NCI-H526 treated with DMSO at 0.1 percent for 48 hours (cell line): ENCODE measurements at places on chromosomes 3 and 15.

- no peak for DNase-seq
Measured at GRCh38 chr3:116070061-116070460, 375.2 kb downstream of the LSAMP start.

DNA sequence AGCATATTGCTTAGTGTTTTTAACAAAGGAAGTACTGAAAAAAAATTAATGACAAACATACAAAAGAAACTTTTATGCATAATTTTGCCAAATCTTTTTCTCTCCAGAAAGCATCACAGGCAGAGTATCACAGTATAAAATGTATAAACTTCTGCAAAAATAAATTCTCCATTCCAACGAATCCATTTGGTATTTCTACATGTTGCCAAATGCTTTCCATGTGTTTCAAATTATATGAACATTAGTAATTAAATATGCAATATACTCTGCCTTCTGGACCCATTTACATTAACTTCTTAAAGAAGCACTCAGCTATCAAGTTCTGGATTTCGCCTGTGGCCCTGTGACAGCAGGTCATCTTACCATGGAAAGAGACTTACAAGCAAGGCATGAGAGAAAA lies 189.1 kb upstream of the ALCAM start:
- no peak for DNase-seq

DNA sequence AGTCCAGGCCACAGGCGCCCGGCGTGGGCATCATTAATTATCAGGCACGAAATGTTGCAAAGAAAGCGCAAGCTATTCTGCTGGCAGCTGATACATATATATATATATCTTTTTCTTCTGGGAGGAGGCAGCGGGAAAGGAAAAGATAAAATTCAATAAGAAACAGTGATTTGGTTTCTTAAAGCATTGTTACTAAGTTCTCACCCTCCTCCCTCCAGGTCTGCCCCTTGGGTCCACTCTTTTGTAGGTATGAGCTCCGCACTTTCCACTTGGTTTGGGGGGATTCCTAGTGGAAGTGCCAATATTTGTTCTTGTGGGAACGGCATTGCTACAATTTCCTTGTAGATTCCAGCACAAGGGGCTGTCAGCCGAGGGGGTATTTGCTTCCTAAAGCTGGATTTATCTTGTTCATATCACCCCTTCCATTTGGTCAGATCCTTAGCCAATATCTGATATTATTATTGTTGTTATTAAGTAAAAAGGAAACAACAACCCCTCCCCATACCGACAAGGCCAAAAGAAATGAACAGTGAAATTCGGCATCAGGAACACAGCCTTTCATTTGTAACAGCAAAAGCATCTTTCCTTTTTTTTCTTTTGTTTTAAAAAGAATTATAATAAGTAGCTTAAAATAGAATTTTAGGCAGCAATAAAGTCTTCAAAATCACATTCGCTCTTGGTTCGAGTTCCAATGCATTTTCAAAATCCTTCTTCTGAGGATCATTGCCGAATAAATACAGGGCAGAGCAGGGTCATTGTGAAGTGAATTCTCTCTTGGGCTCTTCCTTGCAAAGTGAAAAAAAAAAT lies 15.6 kb downstream of the ZIC1 start:
- DNase-seq: no peak

GRCh38 chr3:142285083-142285517 lies 59.7 kb upstream of the GK5 start:
- no peak for DNase-seq

DNA sequence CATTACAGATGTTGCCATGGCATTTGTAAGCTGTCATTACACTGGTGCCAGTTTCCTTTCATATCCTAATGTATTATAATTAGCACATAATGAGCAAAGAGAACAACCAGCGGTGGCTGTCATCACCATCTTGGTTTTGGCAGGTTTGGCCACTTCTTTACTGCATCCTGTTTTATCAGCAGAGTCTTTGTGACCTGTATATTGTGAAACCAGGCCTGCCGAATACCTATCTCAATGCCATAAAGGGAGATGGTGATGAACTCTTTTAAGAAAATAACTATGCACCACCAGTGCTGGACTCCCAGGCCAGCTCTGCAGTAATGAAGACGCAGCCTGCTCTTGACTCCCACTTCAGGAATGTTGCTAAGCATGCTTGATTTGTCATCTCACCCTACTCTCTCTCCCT lies 458.1 kb upstream of the NR2F2 start:
- DNase-seq: no peak

GRCh38 chr15:95363646-95364045 lies 966.9 kb upstream of the NR2F2 start:
- DNase-seq: no peak

- no peak for DNase-seq
Measured at GRCh38 chr15:35522061-35522460, 23.9 kb downstream of the DPH6 start.

DNA sequence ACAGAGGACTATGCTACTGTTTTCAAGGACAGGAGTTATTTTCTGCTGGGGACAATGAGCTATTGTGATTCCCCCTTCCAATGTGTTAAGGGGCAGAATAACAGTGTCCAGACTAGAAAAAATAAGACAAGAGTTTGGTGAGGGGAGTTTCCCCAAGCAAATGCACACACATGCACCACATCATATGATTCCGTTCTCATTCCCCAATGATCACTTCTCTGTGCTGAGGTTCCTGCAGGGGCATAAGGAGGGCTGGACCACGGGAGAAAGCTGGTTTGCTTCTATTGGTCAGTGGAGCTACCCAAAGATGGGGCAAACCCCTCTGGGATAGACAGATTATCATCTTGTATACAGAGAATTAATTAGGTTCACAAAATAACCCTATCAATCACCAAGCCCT lies 80.6 kb downstream of the RBPMS2 start:
- no peak for DNase-seq

DNA sequence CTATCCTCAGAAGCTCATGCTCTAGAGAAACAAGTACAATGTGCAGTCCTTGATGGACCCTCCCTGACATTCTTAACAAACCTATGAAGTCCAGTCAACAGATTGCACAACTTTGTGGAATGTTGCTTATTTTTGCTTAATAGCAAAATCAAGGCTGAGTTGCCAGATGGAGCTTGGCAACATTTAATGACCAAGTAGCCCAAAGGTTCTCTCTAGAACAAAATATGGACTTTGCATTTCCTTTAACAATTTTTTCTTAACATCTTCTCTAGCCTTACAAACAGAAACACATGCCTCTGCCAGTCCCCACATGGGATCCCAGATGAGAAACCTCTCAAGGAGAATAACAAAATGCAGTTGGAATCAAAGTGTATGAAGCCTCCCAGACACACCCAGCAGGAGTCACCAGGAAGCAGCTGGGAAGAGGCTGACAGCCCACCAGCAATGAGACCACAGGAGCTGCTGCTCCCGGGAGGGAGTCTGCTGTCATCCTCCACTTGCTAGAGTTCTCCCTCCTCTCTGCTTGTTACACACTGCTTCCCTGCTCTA lies 422.5 kb upstream of the CDIN1 start:
- DNase-seq: no peak

DNA sequence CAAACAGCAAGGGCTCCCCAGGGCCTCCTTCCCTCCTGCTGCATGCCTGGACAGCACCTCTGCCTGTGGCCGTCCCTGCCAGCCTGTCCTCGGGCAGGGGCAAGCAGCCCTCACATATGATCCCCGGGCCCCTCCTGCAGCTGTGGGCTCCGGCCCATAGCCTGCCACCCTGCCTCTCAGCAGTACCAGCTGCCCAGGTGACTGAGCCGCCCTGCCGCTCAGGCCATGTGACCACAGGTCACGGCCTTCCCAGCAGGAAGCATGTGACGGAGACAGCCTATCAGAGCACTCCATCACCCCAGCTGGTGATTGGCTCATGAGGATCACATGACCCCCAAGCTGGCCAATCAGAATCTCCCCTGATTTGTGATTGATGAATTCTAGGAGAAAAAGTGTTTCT lies 23.9 kb downstream of the ALDH1L1 start:
- no peak for DNase-seq

GRCh38 chr3:156461889-156462288 lies 93.0 kb downstream of the SSR3 start:
- DNase-seq: no peak

DNA sequence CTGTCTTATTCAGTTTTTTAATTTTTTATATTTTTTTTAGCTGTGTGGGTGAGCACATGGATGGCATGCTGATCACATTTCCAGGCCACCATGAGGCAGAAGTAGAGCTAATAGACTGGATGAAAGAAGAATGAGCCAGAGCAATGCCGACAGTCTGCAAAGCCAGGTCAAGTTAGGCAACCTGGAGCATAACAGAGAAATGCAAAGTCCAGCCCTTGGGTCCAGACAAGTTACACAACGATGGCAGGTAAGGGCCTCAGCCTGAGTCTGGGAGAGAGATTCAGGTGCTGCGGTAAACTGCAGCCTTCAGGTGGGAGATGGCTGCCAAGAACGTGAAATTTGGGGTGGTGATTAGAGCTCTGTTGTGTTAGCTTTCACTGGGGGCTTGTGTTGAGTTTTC lies 84.0 kb upstream of the CACNA2D3 start:
- no peak for DNase-seq

GRCh38 chr15:58459045-58459444 lies 27.3 kb downstream of the LIPC start:
- no peak for DNase-seq

- no peak for DNase-seq
Measured at GRCh38 chr3:123683505-123684154, 98.8 kb upstream of the HACD2 start.

DNA sequence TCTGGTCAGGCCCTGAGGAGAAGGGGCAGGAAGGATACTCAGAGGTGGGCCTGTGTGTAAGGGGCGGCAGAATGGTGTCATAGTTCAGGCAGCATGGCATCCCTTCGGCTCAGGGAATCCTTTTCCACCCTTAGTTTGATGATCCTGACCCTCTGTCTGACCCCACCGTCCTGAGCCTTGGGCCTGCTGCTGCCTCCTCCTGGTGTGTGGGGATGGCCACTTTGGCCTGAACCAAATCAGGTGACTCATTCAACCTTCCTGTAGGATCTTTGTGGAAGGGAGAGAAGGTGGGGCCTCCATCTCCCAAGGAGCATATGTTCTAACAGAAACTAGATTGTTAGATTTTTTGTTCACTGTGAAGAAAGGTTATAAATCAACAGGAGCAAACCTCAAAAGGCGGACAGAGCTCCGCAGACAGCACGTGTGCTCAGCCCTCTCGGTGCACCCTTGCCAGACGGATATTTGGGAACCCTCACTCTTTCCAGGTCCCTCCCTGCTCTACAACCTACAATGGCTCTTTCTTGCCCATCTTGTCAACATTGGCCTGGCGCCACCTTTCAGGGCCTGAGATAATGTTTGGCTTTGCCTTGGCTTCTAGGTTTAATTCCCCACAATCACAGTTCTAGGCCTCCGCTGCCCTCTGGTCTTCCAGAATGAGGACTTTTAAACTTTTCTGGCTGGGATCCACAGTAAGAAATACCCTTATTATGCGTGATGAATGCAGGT lies 21.7 kb downstream of the THSD4 start:
- no peak for DNase-seq

DNA sequence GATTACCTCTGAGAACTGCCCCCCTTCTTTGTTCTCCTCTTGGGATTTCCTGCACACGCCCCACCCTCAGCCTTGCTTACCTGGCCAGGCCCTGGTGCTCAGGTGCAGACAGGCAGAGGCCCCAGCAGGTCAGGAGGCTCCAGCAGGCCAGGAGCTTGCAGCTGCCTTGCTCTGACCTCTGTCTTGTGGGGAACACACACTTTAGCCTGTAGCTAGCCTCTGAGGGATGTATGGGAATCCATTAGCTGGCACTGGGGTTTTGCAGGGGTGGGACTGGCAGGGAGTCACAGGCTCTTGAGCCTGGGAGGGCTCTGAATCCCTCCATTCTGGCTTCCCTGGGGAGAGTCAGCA lies 2.7 kb downstream of the SMAD6 start:
- no peak for DNase-seq

DNA sequence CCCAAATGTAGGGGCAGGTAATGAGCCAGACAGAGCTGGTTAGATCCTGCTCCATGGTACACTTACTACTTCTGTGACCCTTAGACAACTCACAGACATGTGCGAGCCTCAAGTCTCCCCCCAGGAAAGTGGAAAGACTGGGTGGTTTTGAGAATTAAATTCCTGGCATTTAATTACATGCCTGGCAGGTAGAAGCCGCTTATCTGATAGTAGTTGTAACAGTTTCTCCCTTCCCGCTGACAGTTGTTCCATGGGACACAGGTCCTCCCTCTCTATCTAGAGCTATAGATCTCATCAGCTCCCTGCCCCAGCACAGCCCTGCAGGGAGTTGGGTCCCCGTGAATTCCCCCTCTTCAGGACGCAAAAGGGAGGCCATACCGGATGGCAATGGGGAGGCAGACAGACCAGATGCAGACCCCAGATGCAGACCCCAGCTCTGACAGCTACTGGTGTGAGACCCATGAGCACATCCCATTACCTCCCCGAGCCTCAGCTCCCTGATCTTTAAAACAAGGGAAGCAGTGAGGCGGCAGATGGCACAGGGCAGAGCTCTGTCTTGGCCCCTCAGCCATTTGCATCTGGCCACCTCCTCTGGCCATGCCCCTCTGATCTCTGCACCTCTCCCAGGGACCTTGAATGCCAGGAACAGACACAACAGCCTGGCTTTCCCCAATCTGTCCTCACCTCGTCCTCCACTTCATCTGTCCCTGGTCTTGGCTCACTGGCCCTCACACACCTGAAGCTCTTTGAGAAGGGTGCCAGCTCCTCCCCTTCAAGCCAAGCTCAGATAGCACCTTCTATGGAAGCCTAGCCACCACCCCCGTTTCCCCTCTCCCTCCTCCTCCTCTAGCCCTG lies 34.1 kb upstream of the NR2C2 start:
- no peak for DNase-seq

GRCh38 chr3:122668930-122669730 lies 11.5 kb upstream of the PARP14 start:
- no peak for DNase-seq

- DNase-seq: no peak
Measured at GRCh38 chr3:108117241-108117775, 26.5 kb upstream of the CD47 start.

DNA sequence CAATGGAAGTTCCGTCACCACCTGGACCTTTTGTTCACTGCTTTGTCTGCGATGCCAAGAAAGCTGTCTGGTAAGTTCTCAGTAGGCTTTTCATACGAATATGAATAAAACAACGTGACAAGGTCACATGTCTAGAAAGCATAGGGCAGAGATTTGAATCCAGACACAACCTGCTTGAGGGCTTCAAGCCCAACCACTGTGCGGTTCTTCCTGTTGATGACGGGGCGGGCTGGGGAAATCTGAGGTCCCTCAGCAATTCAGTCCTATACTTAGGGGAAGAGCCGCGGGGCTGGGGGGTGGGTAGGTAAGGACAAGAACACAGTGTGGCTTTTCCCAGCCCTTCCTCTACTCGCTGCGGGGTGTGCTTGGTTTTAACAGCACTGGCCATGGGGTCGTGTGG lies 32.4 kb upstream of the SMAD3 start:
- no peak for DNase-seq

GRCh38 chr3:142657033-142657432 lies 60.8 kb downstream of the PLS1 start:
- no peak for DNase-seq

DNA sequence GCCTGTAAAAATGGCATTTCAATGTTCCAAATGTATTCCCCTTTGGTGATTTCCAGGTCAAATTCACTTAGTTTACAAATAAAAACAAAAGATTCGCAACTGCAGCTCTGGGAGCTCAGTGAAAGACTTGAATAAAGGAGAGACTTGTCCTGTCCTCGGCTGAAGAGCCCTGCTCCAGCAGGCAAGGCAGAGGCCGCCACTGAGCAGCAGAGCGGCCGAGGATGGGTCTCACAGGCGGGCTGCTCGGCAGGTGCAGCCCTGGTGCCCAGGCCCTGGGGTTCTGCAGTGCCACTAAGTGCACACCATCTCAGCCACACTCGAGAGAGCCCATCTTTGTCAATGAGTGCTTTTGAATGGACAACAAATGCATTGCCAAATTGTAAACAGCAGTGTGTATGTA lies 856.2 kb downstream of the AGBL1 start:
- DNase-seq: no peak
